ENCODE measurements at places on chromosomes 7 and 10. TPM values are rescaled to one million over a fixed set of nuclear protein-coding genes. Genes with fewer than 3 reads are reported as not detected.

PRPS1L1 gene
- not detected for total RNA-seq

ASB10 gene
- not detected for total RNA-seq

DNA sequence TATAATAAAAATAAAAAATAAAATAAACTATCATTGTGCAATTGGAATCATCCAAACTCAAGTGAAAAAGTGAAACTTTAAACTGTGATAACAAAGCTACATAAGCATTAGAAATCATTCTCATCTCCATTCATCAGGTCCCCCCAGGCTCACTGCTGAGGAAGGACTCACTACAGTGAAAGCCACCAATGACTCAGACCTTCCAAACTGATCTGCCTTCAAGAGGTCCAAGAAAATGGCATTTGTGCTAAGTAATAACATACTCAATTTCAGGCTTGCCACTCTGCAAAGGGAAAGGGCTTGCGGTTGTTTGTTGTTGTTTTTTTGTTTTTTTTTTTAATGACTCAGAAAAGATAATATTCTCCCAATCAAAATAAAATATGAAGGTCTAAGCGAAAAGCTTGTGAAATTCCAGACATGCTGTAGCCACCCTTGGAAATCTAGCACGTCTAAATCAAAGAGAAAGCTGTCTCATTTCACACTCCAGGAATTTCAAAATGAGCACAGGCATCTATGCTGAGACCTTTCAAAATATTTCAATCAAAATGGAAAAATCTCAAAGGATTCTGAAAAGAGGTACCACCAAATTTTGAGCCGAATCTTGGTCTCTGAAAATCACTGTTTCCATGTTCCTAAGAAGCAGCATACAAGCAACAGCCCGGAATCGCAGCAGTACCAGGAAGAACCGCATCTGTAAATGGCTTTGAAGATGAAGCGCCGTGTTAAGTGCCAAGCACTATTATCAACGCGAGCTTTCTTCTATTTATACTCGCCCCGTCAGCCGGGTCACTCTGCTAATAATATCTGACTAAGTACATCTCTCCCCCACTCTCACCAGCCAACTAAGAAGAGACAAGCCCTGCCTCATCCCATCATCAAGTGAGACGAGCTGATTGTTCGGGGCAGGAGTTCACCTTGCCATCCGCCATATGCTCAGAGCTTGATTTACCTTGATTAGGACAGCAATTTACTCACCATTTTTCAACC lies 13.5 kb downstream of the SFMBT2 start:
- no peak for DNase-seq
- H3K27ac ChIP-seq = no peak overlapping the region
- H3K27me3 ChIP-seq = no peaks in the 10 kb centered on the region
- peaks cover 70% of the 10 kb centered on the region for H3K4me1 ChIP-seq
- H3K36me3 ChIP-seq = peaks cover 12% of the 10 kb centered on the region
- no peak overlapping the region for H3K4me3 ChIP-seq

POT1 gene
- 27.3 TPM for total RNA-seq

DNA sequence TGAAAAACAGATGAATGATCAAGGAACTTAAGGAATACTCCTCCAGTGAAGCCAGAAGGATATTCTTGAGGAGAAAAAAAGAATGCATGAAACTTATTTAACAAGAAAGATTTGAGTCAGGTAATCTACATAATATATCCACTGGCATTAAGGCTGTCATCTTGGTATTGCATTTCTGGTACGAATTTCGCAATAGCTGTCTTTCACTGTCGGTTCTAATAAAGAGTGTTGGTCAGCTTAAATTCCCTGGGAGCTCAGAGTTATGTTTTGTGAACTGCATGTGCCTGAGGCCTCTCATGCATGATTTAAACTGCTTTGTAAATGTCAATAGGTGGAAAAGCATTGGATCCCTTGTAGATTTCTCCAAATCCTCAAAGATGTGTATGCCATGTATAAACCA lies 565.3 kb upstream of the GALNT17 start:
- DNase-seq = no peak
- no peaks in the 10 kb centered on the region for H3K36me3 ChIP-seq
- H3K27me3 ChIP-seq = no peaks in the 10 kb centered on the region
- no peak overlapping the region for H3K27ac ChIP-seq
- H3K4me1 ChIP-seq = no peaks in the 10 kb centered on the region
- no peak overlapping the region for H3K4me3 ChIP-seq

VGF gene
- total RNA-seq = not detected

INTS15 gene
- total RNA-seq = 42.5 TPM

All from natural killer cell treated with Interleukin-12 subunit alpha and Interleukin-12 subunit beta and Interleukin-15 and Interleukin-18, amount 100 ng/mL, for 72 hours (primary cell).